ENCODE measurements at places on chromosomes 6 and 20. TPM values are rescaled to one million over a fixed set of nuclear protein-coding genes. Genes with fewer than 3 reads are reported as not detected.

The SCAF8 gene
- total RNA-seq: 21.4 TPM

The CRISP3 gene
- total RNA-seq: not detected

The CLDN20 gene
- total RNA-seq: not detected

The HSPA1A gene
- 155 TPM for total RNA-seq

The TDRD6 gene
- total RNA-seq: not detected

The NR2E1 gene
- total RNA-seq: not detected

The GRIK2 gene
- total RNA-seq: 0.88 TPM

The C20orf144 gene
- 0.24 TPM for total RNA-seq
